ENCODE measurements at places on chromosomes 16 and 17.

DNA sequence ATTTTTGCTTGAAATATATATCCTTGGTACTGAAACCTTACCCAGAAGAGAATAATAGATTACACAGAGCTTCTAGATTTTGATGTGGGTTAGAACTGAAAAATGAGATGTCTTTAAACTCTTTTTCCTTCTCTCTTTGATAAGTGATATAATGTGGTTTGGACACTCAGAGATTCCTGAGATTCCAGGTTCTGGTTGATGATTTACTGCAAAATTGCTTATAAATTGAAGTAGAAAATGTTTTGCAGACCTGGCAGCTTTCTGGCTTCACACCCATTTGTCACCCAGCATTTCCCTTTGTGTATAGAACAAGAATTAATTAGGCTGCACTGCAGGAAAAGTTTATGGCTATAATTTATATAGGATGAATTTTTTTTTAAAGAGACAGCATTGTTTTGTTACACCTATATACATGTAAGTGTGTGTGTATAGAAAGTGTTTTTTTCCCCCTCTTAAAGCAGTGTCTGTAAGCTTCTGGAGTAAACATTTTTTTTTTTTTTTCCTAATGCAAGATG, 23.5 kb downstream of the AATF start:
- no peak for DNase-seq

DNA sequence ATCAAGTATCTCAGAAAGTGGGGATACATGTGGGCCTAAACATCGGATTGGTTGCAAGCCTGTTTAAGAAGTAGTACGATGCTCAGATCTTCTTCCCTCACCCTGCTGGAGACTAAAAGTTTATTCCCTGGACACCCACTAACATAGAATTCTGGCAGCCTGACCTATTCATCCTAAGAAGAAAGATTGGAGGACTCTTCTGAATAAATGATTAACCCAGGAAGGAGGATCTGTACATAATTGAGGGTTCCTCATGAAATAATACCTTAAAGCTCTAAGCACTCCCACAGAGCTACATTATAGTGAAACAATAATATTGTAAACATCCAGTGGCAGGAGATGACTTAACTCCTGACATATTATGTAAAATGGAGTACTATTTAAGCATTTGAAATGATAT, 111.7 kb downstream of the NLK start:
- DNase-seq, result no peak

DNA sequence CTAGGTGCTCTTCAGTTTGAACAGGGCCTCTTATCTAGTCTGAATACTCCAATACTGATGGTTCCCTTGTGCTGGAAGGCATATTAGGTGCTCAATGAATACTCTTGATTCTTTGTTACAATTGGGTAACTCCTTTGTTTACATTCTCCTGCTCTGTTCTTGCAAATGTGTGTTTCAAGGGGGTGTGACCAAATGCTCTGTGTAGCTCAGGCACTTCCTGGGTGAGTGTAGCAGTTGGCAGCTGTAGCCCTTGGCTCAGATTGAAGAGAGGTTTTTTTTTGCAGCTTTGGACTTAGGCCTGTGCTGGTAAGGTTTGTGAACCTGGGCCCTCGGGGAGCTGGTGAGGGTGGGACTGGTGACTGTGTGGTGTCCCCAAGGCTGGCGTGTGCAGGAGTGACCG, 20.2 kb downstream of the TBCD start:
- DNase-seq, result no peak

DNA sequence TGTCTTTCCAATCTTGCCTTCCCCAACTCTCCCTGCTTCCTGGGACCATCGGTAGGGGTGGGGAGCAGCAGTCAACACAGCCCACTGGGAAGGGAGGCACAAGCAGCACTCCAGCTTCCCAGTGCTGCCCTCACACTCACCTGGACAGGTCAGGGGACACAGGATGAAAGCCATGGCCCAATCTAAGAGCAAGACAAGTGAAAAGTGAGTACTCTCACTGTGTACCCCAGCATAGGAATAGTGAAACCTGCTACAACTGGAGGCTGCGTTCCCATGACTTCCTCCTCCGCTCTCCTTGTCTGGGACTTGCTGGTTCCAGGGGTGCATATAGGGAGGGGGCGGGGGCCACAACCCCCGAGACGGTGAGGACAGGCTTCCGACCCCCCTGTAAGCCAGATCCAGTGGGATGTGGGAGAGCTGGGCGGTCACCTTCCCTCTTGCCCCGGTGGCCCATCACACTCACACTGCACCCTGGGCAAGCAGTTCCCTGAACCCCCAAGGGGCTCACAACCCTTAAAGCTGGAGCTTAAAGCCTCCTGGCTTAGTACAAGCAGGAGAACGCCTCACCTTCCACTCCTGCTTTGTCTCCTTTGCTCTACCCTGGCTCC, 29.5 kb upstream of the SLC25A19 start:
- no peak for DNase-seq

- DNase-seq, result no peak
Observed at GRCh38 chr17:48596000-48596734, 2.6 kb upstream of the HOXB5 start.

DNA sequence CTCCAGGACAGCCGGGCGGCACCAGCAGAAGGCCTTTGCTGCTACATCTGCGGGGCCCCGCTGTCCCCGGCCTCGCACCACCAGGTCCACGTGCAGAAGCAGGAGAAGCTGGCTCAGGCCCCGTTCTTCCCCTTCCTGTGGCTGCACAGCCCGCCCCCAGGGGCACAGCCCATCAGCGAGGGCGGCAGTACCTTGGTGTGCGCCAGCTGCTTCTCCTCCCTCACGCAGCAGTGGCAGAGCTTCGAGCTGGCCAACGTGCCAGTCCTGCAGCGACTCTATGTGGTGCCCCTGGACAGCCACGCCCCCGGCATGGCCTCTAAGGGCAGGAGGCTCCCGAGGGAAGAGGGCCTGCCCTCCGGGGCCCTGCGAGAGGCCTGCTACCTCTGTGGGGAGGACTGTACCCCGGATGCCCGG, 58.3 kb upstream of the CIBAR2 start:
- DNase-seq, result no peak

GRCh38 chr17:80761110-80761871, 216.7 kb downstream of the RPTOR start:
- DNase-seq, result peak; percentile 43

- DNase-seq, result no peak
Observed at GRCh38 chr17:47301161-47301560, 22.6 kb upstream of the EFCAB13 start.

GRCh38 chr17:63925615-63926014, 6.5 kb downstream of the CD79B start:
- no peak for DNase-seq

DNA sequence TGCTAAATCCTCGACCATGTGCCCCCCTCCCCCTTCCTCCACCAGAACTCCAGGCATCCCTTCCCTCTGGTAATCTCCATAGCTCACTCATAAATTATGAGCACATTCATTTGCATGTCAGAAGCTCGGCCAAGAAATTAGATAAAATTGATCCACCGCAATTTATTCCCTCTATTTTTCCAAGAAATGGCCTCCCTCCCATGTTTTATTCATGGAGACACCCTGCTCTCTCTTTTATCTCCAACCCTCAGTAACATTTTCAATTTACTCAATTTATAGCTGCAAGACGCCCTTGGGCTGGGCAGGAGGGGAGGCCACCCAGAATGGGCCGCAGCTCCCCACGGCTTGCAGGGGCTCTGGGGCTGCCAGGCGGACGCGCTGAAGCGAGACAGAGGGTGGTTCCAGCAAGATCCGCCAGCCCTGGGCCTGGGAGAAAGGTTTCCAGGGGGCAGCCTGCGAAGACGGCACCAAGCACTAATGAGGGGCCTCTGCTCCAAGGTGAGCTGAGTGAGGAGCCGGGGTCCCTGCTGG, 54.7 kb upstream of the ZNF423 start:
- DNase-seq, result no peak

DNA sequence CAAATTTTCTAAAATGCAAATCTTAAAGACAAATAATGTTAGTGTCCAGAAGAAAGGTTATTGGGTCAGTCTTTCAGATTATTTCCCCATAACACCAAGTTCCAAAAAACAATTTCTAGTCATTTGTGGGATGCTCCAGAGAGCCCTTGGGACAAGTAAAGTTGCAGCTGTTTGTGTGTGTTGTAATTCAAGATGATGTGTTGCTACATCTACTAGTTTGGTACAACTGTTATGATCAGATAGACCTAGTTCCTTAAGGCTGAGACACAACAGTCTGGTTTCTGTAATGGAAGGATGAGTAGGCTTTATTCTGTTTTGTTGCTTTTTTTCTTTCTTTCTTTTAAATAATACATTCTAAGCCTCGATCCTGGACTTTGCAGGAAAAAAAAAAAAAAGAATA, 41.9 kb downstream of the PIGL start:
- no peak for DNase-seq

GRCh38 chr17:55527540-55528118, 16.4 kb upstream of the SMIM36 start:
- DNase-seq, result no peak

DNA sequence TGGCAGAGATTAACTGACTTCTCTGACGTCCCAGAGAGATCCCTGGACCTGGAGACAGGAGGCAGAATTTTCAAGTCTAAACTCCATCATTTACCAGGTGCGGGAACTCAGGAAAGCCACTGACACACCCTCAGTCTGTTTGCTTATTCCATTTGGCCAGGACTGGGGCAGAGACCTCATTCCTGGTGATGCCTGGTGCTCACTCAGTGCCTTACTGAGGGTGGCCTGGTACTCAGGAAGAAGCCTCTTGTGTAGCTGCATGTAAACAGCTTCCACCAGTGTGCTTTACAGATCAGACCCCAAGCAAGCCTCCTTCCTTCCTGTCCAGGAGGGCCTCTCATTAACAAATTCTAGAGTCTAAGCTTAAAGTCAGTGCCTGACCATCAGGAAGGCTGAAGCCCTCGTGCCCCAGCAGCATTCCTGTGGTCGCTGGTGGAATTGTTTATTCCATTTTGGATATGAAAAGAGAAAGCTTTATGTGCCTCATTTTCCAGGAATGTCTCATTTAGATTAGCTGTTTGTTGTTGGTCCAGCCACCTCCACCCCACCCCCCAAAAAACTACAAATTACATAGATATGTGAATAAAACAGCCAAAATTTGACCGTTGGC, 236.1 kb upstream of the CDH5 start:
- no peak for DNase-seq

- no peak for DNase-seq
Observed at GRCh38 chr16:3579776-3580175, 2.6 kb upstream of the NLRC3 start.

All from activated T-helper 1 cell treated with anti-CD3 and anti-CD28 coated beads, Interleukin-2, amount 50 U/mL, for 16 hours (primary cell).